Activated CD4-positive, alpha-beta T cell treated with anti-CD3 and anti-CD28 coated beads, Interleukin-2, amount 50 U/mL, for 24 hours (primary cell): ENCODE measurements at places on chromosomes 11 and 22.

DNA sequence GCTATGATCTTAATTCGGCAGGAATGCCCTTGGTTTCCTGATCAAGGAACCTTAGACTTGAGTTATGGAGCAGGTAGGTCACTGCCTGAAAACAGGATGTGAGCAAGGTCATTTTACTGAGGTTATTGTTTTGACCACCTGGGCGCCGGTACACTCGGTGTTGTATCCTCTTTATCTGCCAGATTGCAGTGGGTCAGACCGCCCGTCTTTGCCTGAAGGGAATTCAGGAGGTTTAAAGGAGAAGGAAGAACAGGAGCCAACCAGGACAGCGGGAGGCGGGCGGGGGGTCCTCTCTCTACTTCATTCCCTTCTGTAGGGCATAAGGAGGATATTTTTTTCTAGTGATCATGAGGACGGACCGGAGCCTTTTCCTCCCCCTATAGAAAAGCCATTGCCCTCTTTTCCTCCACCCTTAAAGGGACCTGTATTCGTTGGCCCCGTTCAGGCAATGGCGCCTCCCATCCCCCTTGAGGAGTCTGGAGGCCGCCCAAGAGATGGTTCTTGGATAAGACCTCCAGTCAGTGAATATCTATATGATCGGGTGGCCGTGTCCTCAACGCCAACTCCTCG lies 649 bp downstream of the MS4A15 start:
- no peak for DNase-seq

GRCh38 chr11:134149371-134149770 lies 74.4 kb downstream of the NCAPD3 start:
- no peak for DNase-seq

- no peak for DNase-seq
Measured at GRCh38 chr11:19283991-19284390, 43.2 kb upstream of the E2F8 start.

GRCh38 chr11:62004473-62004872 lies 37.0 kb upstream of the FTH1 start:
- no peak for DNase-seq
